ENCODE measurements at places on chromosomes 4 and X.

- DNase-seq = no peak
Measured at GRCh38 chr4:140047017-140047640, 106.9 kb downstream of the MAML3 start.

DNA sequence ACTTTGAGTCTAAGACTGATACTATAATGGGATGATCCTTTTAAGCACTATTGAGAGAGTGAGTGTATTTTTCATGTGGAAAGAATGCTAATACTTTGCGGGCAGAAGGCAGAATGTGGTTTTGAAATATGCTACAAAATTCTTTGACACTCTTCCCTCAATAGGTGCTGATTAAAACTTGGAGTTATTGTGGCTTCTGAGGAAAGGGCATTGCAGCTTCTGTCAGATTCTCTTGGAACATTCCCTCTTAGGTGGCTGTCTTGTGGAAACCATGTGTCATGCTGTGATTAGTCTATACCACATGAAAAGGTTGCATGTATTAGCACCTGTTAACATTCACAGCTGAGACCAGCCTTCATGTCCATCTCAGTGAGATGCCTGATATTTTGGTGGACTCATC lies 547.0 kb downstream of the STIM2 start:
- no peak for DNase-seq

DNA sequence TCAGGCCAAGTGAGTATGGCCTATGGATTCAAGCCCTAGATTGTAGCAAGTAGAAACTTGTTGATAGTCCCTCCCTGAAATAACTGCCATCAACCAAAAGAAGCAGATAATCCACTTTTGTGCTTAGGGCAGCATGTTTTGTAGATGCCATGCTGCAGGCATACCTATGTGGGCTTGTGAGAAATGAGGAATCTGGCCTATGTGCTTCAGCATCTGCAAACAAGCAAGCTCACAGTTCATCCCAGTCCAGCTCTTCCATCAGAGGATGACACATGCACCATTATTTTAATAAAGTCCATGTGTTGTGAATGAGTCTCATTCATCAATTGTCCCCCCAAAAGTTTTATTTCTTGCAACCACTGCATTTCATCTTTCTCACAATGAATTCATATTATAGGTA lies 421.9 kb upstream of the DIPK2B start:
- no peak for DNase-seq

- no peak for DNase-seq
Measured at GRCh38 chrX:132115792-132116191, 12.0 kb downstream of the FRMD7 start.

GRCh38 chr4:11483046-11483445 lies 54.4 kb upstream of the HS3ST1 start:
- DNase-seq = no peak

GRCh38 chrX:38318196-38318595 lies 9.1 kb downstream of the RPGR start:
- DNase-seq = no peak

- DNase-seq = peak; percentile 79
Measured at GRCh38 chr4:84493092-84493850, 5.8 kb downstream of the NKX6-1 start.

- DNase-seq = no peak
Measured at GRCh38 chr4:118787844-118788380, 48.0 kb downstream of the SEC24D start.

DNA sequence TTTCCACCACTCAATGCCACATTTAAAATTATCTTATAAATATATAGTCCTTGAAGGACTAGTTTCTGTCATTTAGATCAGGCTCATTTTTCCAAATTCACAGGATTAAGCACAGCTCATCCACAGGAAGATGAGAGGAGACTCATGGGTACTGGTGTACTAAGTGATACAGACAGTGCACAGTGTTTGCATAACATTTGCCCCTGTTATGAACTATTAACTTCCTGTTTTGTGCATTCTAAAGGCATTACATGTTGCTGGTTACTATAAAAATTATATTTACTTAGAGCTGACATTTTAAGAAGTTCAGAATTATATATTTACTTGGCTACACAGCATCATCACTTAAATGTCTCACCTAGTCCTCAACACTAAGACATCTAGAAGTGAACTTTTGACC lies 772.0 kb downstream of the TECRL start:
- no peak for DNase-seq

- no peak for DNase-seq
Measured at GRCh38 chr4:99008051-99008450, 12.5 kb downstream of the METAP1 start.

DNA sequence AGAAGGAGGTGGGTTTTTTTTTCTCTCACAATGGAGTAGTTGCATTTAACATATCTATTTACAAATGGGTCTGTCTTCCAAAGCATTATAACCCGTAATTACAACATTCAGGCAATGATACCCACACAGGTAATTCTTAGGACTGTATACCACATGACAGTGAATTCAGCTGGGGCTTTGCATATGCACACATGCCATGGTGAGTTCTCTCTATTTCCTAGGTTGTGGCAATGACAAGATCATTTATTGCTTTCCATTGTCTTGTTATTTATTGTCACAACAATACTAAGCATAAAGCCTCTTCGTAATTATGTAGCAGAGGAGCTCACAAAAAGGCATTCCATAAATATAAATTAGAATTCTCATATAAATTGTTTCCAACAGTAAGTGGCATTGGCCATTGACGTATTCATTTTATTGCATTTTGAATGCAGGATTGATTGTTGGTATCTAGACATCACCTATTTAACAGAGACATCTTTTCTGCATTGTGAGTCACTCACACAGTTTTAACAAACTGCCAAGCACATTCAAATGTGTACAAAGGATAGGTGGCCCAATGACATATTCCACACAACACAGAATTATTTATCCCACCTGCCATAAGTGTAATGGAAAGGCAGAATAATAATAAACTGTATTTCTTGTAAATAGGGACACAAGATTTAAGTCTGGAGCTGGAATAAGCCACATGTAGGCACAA lies 390.7 kb upstream of the GALNT7 start:
- DNase-seq = no peak

GRCh38 chr4:55118397-55118796 lies 7.0 kb downstream of the KDR start:
- no peak for DNase-seq

- no peak for DNase-seq
Measured at GRCh38 chr4:152308951-152309350, 226.9 kb downstream of the FBXW7 start.

DNA sequence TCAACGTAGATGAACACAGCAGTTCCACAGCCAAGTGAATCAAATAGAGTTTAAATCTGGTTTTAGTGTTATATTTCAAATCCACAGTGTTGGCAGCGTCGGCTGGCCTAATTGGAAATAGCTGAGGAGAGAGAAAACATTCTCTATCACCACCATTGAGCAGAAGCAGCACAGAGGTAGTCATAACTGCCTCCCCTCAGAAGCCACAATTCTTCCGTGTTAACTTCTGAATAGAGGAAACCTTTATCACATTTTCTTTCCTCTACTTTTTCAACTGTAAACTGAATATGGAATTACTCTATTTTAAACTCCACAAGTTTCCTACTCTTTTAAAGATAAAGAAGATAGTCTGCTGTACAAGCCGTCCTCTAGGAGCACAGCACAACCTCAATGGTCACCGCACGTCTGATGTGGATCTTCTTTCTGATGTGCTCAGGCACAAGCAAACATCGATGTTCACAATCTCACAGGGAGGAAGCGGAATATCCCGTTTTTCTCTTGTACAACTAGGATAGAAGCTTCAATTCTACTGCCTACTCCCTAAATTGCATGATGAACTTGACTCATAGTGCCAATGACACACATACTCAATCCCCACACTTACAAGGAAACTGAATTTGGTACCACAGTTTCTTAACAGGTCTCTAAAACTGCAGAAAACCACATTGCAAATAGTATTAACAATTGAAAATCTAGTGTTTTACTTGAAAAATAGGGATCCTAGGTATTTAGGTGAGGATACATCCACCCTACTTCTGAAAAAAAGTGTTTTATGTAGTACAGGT lies 217.8 kb upstream of the ETNPPL start:
- no peak for DNase-seq

GRCh38 chr4:150215601-150216000 lies 137.4 kb downstream of the DCLK2 start:
- no peak for DNase-seq

DNA sequence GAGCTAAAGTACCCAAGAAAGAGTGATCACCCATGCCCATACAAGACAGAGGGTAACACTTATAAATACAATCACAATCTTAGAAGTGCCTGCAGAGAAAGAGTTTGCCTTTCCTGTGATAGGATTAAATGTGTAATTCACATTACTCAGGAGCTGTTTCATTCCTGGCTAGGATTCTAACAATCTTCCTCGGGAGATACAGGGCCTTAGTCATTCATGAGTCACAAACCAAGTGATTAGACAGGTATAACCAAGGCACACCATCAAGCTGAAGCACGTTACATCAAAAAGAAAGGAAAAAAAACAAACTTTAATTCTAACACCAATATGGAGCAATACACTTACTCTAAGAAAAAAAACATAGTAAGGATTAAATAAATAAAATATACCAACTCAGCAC lies 14.9 kb downstream of the ABCG2 start:
- DNase-seq = no peak

DNA sequence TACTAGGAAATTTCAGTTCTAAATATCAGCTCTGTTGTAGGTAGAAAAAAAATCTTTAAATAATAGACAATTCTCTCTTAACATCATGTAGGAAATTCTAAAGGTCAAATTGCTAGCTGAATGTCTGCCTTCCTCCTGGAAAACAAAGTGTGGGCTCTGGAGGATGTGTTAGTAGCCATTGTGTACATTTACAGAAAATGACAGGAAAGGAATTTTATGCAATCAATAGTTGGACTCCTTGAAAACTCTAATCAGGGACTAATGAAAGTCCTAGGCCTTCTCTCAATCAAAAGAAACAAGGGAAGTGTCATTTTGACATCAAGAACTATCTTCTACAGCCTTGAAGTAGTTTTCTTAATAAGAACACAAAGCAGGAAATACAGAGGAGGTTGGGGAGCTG lies 174.6 kb downstream of the ANKRD50 start:
- no peak for DNase-seq
